Ascending aorta (tissue), 2 donors: ENCODE measurements at places on chromosomes 7 and 10.
A peak's percentile ranks its signal among the peaks of the same experiment; 100 is the strongest.

GRCh38 chr10:132710036-132710686 lies 75.8 kb downstream of the NKX6-2 start:
- peaks cover 61% of the 10 kb centered on the region for H3K36me3 ChIP-seq
- H3K4me1 ChIP-seq, result no peaks in the 10 kb centered on the region
- no peaks in the 10 kb centered on the region for H3K27me3 ChIP-seq

- no peaks in the 10 kb centered on the region for H3K36me3 ChIP-seq
- no peak overlapping the region for H3K4me3 ChIP-seq
- no peak for DNase-seq
- no peak overlapping the region for H3K27ac ChIP-seq
Observed at GRCh38 chr7:117818232-117818631, 55.0 kb downstream of the CTTNBP2 start.

GRCh38 chr10:4812046-4812445 lies 14.0 kb upstream of the AKR1E2 start:
- H3K27ac ChIP-seq, result no peak overlapping the region
- no peaks in the 10 kb centered on the region for H3K27me3 ChIP-seq
- H3K4me3 ChIP-seq, result no peak overlapping the region
- H3K4me1 ChIP-seq, result no peaks in the 10 kb centered on the region
- no peaks in the 10 kb centered on the region for H3K36me3 ChIP-seq
- DNase-seq, result no peak

DNA sequence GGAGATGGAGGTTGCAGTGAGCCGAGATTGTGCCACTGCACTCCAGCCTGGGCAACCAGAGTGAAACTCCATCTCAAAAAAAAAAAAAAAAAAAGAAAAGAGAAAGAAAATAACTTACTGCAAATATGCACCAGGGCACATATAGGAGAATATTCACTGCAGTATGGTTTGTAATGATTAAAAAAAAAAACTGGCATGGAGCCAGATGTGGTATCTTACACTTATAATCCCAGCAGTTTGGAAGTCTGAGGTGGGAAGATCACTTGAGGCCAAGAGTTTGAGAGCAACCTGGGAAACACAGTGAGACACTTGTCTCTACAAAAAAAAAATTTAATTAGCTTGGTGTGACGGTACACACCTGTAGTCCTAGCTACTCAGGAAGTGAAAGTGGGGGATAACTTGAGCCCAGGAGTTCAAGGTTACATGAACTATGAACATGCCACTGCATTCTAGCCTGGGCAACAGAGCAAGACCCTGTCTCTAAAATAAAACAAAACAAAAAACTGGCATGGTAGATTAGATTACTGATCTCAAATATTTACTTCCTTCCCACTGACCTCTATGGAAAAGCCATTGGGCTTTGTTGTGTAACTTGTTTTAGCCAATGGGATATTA lies 85.6 kb downstream of the MICU1 start:
- no peak for DNase-seq
- no peaks in the 10 kb centered on the region for H3K27me3 ChIP-seq
- peaks cover 2% of the 10 kb centered on the region for H3K4me1 ChIP-seq
- no peak overlapping the region for H3K27ac ChIP-seq
- H3K4me3 ChIP-seq, result no peak overlapping the region

GRCh38 chr10:51860257-51860656 lies 160.9 kb upstream of the CSTF2T start:
- H3K27ac ChIP-seq, result peak overlapping the region; percentile 71
- no peaks in the 10 kb centered on the region for H3K36me3 ChIP-seq
- peaks cover 7% of the 10 kb centered on the region for H3K4me1 ChIP-seq
- DNase-seq, result peak; percentile 88
- H3K4me3 ChIP-seq, result no peak overlapping the region

DNA sequence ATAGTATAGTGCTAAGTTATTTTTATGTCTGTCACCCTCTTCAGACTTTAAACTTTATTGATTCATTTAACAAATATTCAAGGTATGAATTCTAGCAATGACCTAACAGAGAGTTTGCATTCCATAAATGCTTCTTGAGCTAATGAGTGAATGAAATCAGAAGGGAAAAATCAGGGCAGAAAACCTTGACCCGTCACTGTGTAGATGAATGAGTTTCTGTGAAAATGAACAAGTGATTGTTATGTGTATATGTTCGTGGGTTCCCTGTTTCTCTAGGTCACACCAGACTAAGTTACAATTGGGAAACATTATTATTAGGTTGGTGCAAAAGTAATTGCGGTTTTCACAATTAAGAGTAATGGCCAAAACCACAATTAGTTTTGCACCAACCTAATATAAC lies 30.1 kb downstream of the APBB1IP start:
- H3K27me3 ChIP-seq, result no peaks in the 10 kb centered on the region
- no peak for DNase-seq
- no peaks in the 10 kb centered on the region for H3K4me1 ChIP-seq
- H3K27ac ChIP-seq, result no peak overlapping the region
- no peak overlapping the region for H3K4me3 ChIP-seq
- H3K36me3 ChIP-seq, result no peaks in the 10 kb centered on the region
